NB4 (cell line): ENCODE measurements at places on chromosomes 5 and 9.
A peak's percentile ranks its signal among the peaks of the same experiment; 100 is the strongest.

- peak; percentile 40 for DNase-seq
These were observed 26.1 kb downstream of the NR5A1 start for GRCh38 chr9:124481115-124481514.

- DNase-seq: no peak
These were observed 27.9 kb downstream of the TMEM215 start for GRCh38 chr9:32811246-32811645.

DNA sequence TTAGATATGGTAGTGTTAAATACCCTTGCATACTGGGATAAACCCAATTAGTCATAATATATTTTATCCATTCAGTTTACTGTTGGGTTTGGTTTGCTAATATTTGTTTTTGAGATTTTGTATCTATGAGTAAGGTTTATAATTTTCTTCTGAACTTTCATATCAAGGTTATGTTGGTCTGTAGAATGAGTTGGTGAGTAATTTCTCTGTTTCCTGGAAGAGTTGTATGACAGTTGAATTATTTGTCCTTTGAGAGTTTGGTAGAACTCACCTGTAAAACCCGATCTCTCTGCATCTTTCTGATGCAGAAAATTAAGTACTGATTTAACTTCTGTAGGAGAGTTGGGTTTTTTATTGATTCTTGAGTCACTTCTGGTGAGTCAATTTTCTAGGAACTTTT lies 20.4 kb downstream of the DDX4 start:
- no peak for DNase-seq

DNA sequence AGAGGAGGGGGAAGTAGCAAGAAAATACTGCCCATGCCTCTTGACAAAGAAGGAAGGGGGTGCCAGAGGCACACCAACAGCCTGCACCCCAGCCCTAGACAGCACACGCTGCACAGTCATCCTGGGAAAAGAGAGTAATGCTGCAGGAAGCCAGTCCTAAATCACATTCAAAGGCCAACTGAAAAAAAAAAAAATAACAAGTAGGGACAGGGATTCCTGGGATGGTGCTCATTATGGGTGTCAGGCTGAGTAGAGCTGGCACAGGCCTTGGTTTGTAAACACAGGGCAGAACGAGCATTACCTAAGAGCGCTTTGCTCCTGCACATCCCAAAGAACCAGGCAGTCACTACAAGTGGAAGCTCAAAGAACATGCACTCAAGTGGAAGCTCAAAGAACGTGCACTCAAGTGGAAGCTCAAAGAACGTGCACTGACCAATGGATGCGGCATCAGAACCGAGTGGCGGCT lies 7.8 kb downstream of the RAPGEF1 start:
- DNase-seq: peak; percentile 20

DNA sequence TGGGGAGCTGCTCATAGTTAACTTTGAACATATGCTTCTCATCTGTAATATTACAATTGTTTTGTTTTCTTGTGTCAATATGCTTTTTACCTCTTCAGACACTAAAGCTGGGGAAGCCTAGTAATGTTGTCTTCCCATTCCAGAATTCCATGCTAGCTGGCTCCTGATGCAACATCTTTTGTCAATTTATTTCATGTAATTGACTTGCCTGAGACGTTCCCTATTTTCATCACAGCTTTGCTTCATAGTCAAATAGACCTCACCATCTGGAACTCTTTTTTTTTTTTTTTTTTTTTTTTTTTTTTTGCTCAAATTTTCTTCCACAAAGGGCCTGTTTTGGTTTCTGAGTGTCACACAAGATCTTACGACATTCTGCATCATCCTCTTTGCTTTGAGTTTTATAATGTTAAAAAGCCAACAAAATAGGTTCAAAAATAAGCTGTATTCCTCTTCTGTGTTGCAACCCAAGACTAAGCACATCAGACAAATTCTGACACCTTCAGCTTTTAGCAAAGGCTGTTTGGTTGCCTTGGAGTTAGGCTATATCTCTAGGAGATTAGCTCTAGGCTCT lies 235.2 kb downstream of the NR3C1 start:
- no peak for DNase-seq

- DNase-seq: no peak
These were observed 33.5 kb downstream of the ABLIM3 start for GRCh38 chr5:149174847-149175234.

DNA sequence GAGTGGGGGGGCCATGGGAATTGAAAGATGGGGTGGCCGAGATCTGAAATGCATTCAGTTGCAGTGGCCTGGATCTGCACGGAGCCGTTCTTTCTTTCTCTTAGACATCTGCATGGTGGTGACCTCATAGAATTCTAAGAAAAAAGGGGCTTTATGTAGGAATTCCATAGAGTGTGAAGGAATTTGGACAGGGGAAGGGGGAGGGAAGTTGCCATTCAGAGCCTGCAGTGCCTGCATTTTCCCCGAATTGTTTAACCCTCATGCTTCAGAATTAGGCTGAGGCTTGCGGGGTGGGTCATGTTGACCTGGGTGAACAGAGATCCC lies 4.9 kb downstream of the NEK6 start:
- no peak for DNase-seq

- no peak for DNase-seq
These were observed 3.0 kb upstream of the SRA1 start for GRCh38 chr5:140560227-140560626.

GRCh38 chr5:54009357-54009756 lies 301.0 kb downstream of the ARL15 start:
- no peak for DNase-seq

- DNase-seq: no peak
These were observed 18.6 kb downstream of the STKLD1 start for GRCh38 chr9:133394687-133395271.

DNA sequence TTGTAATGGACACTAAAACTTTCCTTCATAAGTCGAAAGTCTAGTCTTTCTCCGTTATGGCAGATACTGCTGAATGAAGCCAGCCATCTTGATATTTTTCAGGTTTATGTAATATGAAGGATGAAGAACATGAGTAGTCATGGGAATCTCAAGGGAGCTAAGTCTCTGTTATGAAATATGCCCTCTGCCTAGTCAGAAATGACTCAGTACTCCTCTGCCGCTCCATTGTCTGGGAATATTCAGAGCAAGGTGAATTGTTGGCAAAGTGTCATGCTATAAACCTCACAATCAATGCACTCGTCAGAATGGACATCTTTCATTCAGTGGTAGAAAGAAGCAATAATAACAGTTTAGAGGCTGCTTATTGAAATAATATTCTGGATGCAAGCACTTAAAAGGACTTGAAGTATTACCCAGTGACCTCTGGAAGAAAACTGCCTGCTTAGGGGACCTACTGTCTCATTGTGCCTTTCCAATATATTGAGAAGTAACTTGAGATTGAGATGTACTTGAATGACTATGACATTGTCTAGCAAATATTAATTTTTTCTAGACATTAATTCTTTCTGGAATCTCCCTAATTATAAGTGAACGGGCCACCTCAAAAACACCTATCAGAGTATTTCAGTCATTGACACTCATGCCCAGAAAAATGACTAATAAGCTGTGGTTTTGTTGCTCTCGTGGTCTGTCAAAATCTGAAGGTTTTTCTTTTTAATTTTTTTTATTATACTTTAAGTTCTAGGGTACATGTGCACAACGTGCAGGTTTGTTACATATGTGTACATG lies 1011.5 kb upstream of the ACO1 start:
- DNase-seq: no peak

- no peak for DNase-seq
These were observed 203.8 kb upstream of the PIK3R1 start for GRCh38 chr5:68011801-68012200.

DNA sequence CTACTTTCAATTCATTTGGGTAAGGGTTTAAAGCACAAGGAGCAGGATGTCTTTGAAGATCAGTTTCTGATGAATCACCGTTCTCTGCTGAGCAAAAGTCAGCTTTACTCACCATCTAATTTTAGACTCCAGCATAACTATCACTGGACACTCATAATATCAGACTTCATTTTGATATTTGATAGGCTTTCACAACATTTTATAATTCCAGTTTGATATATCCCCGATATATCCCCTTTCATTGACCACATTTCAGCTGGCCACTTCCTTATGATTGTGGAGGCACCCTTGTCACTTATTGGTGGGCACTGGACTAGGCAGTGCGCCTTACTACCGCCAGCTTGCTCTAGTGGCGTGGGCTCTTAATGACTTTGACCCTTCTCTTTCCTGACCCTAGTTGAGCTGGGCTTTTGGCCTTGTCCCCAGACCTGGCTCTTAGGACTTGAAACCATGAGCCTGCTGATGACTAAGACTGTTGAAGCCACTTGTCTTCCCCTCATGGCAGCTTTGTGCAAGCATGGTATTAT lies 46.8 kb downstream of the CYSTM1 start:
- no peak for DNase-seq

DNA sequence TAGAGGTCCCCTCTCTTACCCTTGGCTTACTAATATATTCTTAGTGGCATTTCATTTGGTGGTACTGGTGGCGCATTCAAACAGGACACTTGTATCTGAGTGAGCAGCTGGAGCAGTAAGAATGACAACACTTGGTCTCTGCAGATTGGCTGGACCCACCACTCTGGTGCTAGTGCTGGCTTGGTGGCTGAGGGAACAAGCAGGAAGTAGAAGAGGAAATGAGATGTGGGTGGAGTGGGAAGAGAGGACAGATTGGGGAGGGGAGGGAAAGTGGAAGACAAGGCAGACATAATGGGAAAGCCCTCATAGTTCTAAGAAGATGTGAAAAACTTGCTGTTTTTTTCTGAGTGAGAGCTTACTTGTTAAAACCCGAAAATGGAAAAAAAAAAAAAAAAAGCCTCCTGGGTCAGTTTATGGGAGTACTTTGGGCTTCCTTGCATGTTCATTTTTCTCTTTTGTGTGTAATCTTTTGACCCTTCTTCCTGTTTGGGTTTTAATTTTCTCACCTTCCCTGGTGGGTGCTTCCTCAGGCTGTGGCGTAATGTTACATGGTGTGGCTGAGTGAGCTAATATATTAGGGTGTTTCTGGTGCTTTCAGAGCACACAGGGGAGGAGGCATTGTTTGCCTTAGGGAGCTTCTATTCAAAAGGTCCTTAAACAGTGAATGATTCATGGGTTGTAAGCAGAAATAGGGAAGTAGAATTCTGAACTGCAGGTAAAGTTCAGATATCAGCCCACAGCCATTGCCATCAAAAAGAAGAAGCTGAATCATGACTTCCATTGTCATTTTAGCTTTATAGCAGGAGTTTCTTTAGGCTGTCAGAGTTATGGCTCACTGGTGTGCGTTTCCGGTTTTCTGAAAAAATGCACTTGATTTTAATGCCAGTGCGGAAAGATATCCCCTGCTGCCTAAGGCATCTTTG lies 52.3 kb downstream of the TLE4 start:
- DNase-seq: peak; percentile 93

GRCh38 chr9:5443850-5444249 lies 6.1 kb upstream of the PLGRKT start:
- no peak for DNase-seq

DNA sequence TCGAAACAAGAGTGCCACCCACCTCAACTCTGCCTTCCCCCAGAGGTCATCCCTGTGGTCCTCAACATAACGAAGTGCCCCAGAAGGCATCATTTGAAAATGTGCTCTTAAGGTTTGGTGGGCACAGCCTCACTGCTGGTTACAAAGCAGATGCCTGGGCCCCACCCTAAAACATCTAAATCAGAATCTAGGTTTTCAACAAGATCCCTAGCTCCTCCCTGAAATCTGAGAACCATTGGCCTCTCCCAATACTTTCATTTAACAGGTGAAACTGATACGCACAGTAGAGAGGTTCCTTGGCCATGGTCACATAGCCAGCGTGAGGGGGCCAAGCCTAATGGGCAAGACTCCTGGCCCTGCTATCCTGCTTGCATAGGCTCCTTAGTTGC lies 376.2 kb upstream of the CLINT1 start:
- no peak for DNase-seq

GRCh38 chr9:2157277-2158110 lies 142.3 kb downstream of the SMARCA2 start:
- DNase-seq: peak; percentile 62

GRCh38 chr5:132115375-132115774 lies 41.8 kb downstream of the CSF2 start:
- DNase-seq: no peak

- peak; percentile 64 for DNase-seq
These were observed 9.1 kb downstream of the SMIM3 start for GRCh38 chr5:150787656-150788055.

DNA sequence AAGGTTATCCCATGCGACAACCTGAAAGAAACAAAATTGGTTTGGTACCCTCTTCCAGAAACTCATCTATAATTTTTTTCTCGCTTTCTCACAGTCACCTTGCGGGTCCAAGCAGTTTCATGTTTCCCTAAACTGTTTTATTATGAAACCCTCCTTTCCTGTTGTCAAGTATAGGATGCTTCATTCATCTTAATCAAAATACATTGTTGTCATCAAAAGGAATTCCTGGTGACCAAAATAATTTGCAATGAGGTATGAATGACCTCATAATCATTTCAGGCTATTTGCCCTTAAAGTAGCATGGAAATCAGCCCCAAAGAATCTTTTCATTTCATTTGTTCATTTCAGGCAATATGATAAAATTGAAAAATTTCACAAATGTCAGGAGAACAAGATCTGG lies 503.0 kb downstream of the SPATA31D1 start:
- DNase-seq: no peak

DNA sequence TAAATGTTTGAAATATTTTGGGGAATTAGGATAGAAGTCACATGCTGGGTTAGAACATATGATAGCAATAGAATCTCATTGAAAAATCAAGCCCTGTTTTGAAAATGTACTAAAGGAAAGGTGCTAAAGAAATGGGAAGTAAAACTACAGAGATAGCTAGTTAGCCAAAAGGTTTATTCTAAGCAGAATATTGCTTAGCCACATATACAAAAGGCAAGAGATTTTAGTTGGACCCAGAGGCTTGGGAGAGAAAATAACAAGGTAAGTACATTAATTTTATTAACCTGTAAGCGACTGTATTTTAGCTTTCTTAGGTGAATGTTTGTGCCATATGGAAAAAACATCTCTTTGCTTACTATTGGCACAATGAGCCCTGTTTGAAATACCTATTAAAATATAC lies 108.3 kb downstream of the RPS23 start:
- no peak for DNase-seq

- DNase-seq: no peak
These were observed 17.4 kb downstream of the TMOD1 start for GRCh38 chr9:97518909-97519307.

DNA sequence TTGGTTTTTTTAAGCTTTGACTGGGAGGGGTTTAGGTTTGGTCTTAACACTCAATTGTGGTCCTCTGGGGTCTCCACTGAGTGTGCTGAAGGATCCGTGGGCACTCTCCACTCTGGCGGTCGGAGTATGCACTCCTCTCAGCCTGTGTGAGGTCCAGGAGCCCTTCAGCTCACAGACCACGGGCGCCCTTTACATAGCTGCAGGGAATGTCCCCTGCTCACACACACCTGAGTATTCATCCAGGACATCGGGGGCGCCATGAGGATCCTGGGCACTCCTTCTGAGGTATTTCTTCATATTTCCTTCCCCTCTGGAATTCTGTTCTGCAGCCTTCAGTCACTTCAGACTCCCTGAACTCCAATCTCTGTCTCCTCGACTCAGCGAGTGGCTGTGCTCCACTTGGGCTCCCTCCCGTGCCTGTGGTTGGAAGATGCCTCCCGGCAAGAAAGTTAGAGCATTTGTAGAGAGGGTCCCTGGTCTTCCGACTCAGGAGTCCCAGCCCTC lies 12.5 kb downstream of the TRIP13 start:
- no peak for DNase-seq
